Osteocyte (in vitro differentiated cells): ENCODE measurements at places on chromosomes 12 and 14. TPM values are rescaled to one million over a fixed set of nuclear protein-coding genes. Genes with fewer than 3 reads are reported as not detected.
A peak's percentile ranks its signal among the peaks of the same experiment; 100 is the strongest.

DNA sequence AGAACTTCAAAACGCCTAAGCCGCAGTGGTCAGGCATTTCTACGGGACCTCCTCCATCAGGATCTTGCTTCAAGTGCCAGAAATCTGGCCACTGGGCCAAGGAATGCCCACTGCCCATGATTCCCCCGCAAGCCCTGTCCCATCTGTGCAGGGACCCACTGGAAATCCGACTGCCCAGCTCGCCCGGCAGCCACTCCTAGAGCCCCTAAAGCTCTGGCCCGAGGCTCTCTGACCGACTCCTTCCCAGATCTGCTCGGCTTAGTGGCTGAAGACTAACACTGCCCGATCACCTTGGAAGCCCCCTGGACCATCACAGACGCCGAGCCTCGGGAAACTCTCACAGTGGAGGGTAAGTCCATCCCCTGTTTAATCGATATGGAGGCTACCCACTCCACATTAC, 1113.0 kb upstream of the TMEM132C start:
- no peaks in the 10 kb centered on the region for H3K36me3 ChIP-seq
- DNase-seq: peak; percentile 67
- no peaks in the 10 kb centered on the region for H3K27me3 ChIP-seq
- H3K4me1 ChIP-seq: no peaks in the 10 kb centered on the region

- H3K27me3 ChIP-seq: no peaks in the 10 kb centered on the region
- H3K4me3 ChIP-seq: no peak overlapping the region
- H3K27ac ChIP-seq: peak overlapping the region; percentile 63
- no peak for DNase-seq
- H3K4me1 ChIP-seq: peaks cover 56% of the 10 kb centered on the region
Measured at GRCh38 chr12:26271889-26272492, 76.6 kb downstream of the SSPN start.

GRCh38 chr12:6039894-6040601, 84.4 kb downstream of the VWF start:
- DNase-seq: no peak
- H3K4me1 ChIP-seq: peaks cover 17% of the 10 kb centered on the region
- H3K4me3 ChIP-seq: no peak overlapping the region
- H3K27me3 ChIP-seq: no peaks in the 10 kb centered on the region
- no peak overlapping the region for H3K27ac ChIP-seq
- H3K36me3 ChIP-seq: no peaks in the 10 kb centered on the region

The PLA2G1B gene
- total RNA-seq: 0.67 and 1.2 TPM in 2 replicates

The A2M gene
- 0.76 and 1.2 TPM in 2 replicates for total RNA-seq

The ABCB9 gene
- 13.1 and 13.4 TPM in 2 replicates for total RNA-seq
